ENCODE measurements at places on chromosomes 13 and 19.

DNA sequence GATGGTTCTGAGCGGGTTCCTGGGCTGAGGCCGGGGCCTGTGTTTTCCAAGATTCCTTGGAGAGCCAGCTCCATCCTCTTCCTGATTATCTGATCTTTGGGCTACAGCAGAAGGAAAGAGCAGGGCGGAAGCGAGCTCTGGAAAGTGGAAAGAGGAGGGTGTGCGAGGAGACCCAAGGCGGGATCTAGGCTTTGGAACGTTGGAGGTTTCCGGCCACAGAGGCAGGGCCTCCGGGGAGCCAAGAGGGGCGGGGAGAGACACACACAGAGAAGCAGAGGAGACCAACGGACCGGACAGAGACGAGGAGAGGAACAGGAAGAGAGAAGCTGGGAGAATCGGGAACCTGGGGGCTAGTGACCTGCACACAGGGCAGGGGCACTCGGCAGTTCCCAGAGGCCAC lies at the start of gene CLEC11A:
TSS of gene CLEC11A (plus strand) at position 296 of the 400 bp plus-strand sequence. CDS start 162 bp downstream, outside the sequence.
- DNase-seq, result peak; percentile 61

DNA sequence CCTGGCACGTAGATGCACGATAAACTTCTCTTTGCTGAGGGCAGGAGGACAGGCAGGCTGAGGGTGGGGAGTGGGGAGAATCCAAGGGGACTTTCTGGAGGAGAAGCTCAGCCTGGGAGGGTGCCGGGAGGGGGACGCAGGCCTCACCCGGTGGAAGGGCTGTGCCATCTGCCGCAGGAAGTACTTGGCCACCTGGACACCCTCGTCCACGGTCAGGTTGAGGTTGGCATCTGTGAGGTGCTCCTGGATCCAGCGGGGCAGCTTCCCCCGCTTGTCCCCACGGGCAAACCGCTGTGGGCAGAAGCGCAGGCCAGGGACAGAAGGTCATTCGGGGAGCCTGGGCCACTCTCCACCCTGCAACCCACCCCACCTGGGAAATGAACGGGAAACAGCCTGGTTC lies 11.5 kb downstream of the KLC3 start:
- DNase-seq, result no peak

GRCh38 chr13:33347861-33348260 lies 62.3 kb upstream of the STARD13 start:
- DNase-seq, result no peak

DNA sequence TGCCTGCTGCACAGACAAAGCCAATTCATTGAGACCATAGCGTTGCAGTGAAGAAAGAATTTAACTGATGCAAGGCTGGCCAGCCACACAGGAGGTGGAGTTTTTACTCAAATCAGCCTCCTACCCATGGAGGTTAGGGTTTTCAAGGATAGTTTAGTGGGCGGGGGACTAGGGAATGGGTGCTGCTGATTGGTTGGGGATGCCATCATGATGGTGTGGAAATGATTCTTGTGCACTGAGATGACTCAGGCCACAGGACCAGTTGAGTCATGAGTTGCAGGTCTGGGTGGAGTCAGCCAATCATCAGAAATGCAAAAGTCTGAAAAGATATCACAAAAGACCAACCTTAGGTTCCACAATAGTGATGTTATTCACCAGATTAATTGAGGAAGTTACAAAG lies 359.6 kb downstream of the FOXO1 start:
- no peak for DNase-seq

- no peak for DNase-seq
These were observed 72.1 kb downstream of the GPC6 start for GRCh38 chr13:93298713-93299112.

DNA sequence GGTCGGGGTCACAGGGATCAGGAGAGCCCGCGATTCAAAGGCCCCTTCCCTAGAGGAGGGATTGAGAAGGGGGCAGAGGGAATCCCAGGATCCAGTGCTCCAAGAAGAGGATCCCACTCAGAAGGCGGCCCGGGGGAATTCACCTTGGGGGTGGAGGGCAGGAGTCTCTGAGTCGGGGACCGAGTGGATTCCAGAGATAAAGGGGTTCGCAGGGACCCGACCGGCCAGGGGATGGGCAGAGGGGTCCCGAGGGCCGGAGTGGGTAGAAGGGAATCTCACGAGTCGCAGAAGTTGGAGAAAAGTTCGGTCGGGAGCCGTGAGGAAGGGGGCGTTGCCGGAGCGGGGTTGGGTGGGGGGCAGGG lies 261 bp downstream of the PRKD2 start:
- DNase-seq, result no peak

DNA sequence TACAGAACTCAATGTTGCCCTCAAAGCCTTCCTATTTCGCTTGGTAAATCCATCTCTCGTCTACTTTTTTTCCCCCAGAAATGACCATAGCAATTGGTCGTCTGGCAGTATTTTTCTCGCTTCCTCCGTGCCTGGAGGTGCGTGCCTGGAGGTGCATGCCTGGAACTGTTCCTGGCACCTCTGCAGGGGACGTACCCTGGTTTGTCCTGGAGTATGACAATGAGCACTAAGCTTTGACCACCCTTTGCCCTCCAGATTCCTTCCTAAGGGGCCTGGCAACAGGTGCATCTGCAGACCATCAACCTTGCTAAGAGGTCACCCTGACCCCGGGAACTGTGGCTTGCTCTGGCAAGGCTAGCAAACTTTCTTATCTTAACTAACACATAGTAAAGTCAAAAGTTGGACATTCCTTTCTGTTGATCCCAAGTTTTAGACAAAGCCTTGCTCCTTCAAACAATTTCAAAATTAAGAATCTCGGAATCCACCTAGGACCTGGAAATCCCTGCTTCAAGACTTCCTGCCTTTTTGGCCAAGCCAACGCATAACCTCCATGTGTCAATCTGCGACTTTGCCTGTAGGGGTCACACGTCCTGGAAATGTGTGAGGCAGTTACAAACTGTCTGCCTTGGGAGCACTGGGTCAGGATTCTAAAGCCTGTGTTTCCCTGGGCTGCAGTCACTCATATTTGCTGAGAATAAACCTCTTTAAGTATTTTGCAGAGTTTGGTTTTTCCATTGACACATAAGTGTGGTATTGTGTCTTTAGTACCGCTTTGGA lies 28.8 kb upstream of the TUBGCP3 start:
- no peak for DNase-seq

- DNase-seq, result no peak
These were observed 389.5 kb downstream of the UQCRFS1 start for GRCh38 chr19:28823338-28823961.

- DNase-seq, result no peak
These were observed 1.7 kb upstream of the ANKRD10 start for GRCh38 chr13:110916301-110917142.

All from ureter (tissue), 1 donor.